ENCODE measurements at places on chromosomes 12 and 14.

GRCh38 chr12:92440072-92440471 is 262.7 kb upstream of the PLEKHG7 start:
- no peak for DNase-seq

- DNase-seq = no peak
Observed at GRCh38 chr12:119153477-119154434, 25.0 kb upstream of the HSPB8 start.

- no peak for DNase-seq
Observed at GRCh38 chr14:68596701-68597100, 196.2 kb downstream of the ZFP36L1 start.

GRCh38 chr14:93857081-93857480 is 68.8 kb upstream of the PRIMA1 start:
- DNase-seq = no peak

- DNase-seq = no peak
Observed at GRCh38 chr12:51373187-51373586, 18.0 kb downstream of the GALNT6 start.
